Urinary bladder (tissue), 4 donors: ENCODE measurements at places on chromosomes 11 and 22. TPM values are rescaled to one million over a fixed set of nuclear protein-coding genes. Genes with fewer than 3 reads are reported as not detected.

The FAM83F gene
- 3.1 TPM for total RNA-seq

The SCARF2 gene
- total RNA-seq, result 10.4 TPM

The TRIM29 gene
- 32.3 TPM for total RNA-seq

The DEPDC7 gene
- total RNA-seq, result 10.5 TPM

The OR5D13 gene
- not detected for total RNA-seq
